ENCODE measurements at places on chromosomes 12 and 14.
A peak's percentile ranks its signal among the peaks of the same experiment; 100 is the strongest.

GRCh38 chr12:4148418-4149056, 125.0 kb upstream of the CCND2 start:
- no peak overlapping the region for H3K27ac ChIP-seq
- no peaks in the 10 kb centered on the region for H3K27me3 ChIP-seq
- peak; percentile 36 for DNase-seq
- no peak overlapping the region for H3K4me3 ChIP-seq
- no peaks in the 10 kb centered on the region for H3K36me3 ChIP-seq

GRCh38 chr12:86683568-86684304, 427.5 kb upstream of the MGAT4C start:
- H3K4me1 ChIP-seq: no peaks in the 10 kb centered on the region
- H3K27me3 ChIP-seq: no peaks in the 10 kb centered on the region
- H3K4me3 ChIP-seq: no peak overlapping the region
- H3K36me3 ChIP-seq: no peaks in the 10 kb centered on the region
- no peak for DNase-seq
- H3K27ac ChIP-seq: no peak overlapping the region

- no peak overlapping the region for H3K4me3 ChIP-seq
- H3K27ac ChIP-seq: no peak overlapping the region
- DNase-seq: no peak
- no peaks in the 10 kb centered on the region for H3K4me1 ChIP-seq
Observed at GRCh38 chr14:47269756-47270492, 405.5 kb downstream of the MDGA2 start.

- no peaks in the 10 kb centered on the region for H3K36me3 ChIP-seq
- DNase-seq: no peak
- H3K27me3 ChIP-seq: no peaks in the 10 kb centered on the region
- no peak overlapping the region for H3K4me3 ChIP-seq
Observed at GRCh38 chr12:42696406-42697149, 107.0 kb upstream of the PRICKLE1 start.

DNA sequence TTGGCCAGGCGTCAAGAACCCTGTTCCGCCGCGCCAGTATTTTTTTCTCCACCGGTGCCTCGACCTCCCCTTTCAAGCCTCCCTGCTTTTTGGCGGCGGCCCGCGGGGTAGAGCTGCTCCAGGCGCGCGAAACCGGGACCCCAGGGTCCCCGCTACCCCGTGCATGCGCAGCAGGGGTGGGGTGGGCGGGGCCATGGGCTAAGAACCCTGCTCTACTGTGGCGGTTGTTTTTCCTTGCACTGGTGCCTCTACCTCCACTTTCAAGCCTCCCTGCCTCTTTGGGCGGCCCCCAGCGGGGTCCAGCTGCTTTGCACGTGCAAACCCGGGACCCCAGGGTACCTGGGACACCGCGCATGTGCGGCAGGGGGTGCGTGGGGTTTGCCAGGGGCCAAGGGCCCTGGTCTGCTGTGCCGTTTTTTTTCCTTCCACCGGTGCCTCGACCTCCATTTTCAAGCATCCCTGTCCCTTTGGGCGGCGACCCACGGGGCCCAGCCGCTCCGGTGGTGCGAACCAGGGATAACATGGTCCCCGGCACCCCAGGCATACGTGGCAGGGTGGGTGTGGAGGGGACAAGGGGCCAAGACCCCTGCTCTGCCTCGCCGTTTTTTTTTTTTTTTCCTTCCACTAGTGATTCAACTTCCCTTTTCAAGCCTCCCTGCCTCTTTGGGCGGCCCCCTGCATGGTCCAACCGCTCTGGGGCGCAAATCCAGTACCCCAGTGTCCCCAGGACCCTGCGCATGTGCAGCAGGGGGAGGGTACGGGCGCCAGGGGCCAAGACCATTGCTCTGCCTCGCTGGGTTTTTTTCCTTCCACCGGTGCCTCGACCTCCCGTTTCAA, 326.8 kb downstream of the ALG10 start:
- H3K4me1 ChIP-seq: no peaks in the 10 kb centered on the region
- DNase-seq: no peak
- H3K36me3 ChIP-seq: no peaks in the 10 kb centered on the region
- H3K27me3 ChIP-seq: no peaks in the 10 kb centered on the region
- no peak overlapping the region for H3K4me3 ChIP-seq

DNA sequence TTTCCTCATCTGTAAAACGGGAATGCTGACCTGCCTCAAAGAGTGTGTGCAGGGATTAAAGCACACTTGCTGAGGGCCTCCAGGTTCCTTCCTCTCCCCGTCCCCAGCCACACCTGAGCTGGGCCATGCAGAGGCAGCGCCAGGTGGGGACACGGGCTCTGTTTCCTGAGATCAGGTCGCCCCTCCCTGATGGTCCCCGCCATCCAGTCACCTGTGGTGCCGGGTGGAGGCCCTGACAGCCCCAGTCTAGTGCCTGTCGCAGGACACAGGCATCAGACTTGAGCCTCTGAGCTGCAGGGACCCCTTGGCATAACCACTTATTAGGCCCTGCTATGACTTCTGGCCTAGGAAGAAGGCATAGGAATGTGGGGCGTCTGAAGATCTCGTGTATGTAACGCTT, 12.5 kb downstream of the CHGA start:
- H3K27me3 ChIP-seq: no peaks in the 10 kb centered on the region
- H3K36me3 ChIP-seq: peaks cover 14% of the 10 kb centered on the region
- no peaks in the 10 kb centered on the region for H3K4me1 ChIP-seq
- no peak overlapping the region for H3K4me3 ChIP-seq

DNA sequence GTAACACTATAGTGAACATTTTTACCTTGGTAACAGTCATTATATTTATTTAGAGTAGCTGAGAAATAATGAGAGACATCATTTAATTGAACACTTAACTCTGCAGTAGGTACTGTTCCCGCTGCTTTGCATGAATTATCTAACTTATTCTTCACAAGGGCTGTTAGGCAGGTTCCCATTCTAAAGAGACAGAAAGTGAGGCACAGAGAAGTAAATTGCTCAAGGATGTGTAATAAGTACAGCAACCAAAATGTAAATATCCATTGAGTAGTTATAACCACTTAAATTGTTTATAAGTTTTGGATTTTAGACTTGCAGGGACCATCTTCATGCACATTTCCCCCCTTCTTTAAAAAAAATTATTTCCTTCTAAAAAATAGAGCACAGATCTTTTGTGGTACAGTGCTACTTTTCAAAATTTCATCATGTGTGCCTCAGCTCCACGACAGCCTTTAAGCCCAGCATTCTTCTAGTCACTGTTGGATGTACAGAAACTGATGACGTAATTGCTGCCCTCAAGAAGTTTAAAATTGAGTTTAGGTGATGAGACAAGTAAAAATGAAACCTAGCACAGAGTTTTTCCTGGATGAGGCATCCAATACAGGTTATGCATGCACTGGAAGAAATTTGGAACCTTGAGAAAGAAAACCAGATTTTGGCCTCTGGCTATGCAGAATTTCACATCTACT, 6.0 kb upstream of the MANSC4 start:
- DNase-seq: no peak
- peaks cover 8% of the 10 kb centered on the region for H3K36me3 ChIP-seq
- H3K4me1 ChIP-seq: peaks cover 15% of the 10 kb centered on the region
- H3K27ac ChIP-seq: no peak overlapping the region
- H3K4me3 ChIP-seq: no peak overlapping the region
- no peaks in the 10 kb centered on the region for H3K27me3 ChIP-seq

DNA sequence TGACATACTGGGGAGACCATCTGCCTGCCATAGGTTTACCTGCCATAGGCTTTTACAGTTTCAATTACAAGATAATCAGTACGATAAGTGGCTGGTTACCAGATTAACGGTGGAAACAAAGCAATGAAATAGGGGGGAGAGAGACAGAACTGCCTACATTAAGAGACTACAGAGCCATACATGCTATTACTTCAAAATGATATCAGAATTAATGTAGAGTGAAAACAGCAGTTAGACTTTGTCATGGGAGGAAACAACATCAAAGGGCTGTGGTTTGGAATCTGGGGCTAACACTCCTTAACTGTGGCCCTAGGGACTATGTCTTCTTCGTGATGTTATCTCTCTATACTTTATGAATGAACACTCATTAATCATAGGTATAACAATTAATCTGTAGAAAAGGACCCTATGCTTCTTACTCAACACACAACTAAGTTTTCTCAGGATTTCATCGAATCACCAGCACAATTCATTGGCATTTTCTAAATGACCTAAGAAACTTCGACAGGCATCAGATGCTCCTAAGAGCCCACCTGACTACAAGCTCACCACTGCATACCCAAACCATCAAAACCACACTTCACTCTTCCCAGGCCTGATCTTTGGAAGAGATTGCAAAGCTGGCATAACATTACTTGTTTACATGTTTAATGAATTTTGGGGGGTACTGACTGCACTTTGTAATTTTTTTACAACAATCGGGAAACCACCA, 475.6 kb upstream of the SOX5 start:
- no peak overlapping the region for H3K27ac ChIP-seq
- no peaks in the 10 kb centered on the region for H3K36me3 ChIP-seq
- DNase-seq: no peak
- no peak overlapping the region for H3K4me3 ChIP-seq
- peaks cover 3% of the 10 kb centered on the region for H3K4me1 ChIP-seq

DNA sequence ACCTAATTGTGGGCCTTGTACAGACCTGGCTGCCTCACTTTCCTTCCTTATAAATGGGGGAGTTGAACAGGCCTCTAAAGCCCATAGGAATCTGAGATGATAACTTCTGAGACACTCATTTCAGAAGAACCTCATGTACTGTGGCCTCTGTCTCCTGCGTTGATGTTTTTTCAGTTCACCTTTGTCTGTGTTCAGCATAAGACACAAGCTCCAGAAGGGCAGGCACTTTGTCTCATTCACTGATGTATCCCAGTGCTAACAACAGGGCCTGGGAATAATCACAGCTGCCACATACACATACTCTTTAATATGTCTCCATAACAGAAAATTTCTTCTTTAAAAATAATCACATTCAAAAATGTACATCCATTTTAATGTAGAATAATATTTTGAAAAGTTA, 3.3 kb downstream of the FGD6 start:
- no peak overlapping the region for H3K27ac ChIP-seq
- no peak overlapping the region for H3K4me3 ChIP-seq
- DNase-seq: no peak
- H3K4me1 ChIP-seq: peaks cover 4% of the 10 kb centered on the region
- H3K27me3 ChIP-seq: no peaks in the 10 kb centered on the region

DNA sequence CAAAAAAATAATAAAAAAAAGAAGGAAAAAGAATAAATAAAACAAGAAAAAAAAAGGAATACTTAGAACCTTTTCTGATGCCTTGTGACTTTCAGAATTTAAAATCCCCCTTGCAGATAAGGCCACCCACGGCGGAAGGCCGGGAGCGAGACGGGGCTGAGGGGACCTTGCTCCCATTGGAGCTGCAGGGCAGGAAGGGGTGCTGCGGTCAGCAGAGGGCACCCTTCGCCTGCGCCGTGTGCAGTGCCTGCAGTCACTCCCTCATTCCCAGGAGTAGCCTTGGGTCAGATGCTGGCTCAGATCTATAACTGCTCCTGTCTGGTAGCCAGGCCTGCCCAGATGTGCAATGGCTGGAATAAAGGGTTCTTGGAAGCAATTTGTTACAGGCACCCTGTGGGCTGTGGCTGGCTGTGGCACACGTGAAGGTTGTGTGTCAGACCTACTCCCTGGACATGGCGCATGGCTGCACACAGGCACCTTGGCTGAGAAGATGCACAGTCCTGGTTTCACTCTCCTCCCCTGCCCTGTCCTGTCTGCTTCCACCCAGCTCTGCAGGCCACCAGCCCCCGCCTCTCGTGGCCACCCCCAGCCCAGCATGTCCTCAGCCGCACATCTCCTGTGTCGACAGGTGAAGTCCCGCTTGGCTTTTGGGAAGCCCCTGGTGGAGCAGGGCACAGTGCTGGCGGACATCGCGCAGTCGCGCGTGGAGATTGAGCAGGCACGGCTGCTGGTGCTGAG, 13.4 kb upstream of the ALDH2 start:
- no peaks in the 10 kb centered on the region for H3K27me3 ChIP-seq
- peaks cover 9% of the 10 kb centered on the region for H3K36me3 ChIP-seq
- H3K4me3 ChIP-seq: no peak overlapping the region
- no peaks in the 10 kb centered on the region for H3K4me1 ChIP-seq
- no peak overlapping the region for H3K27ac ChIP-seq
- no peak for DNase-seq

DNA sequence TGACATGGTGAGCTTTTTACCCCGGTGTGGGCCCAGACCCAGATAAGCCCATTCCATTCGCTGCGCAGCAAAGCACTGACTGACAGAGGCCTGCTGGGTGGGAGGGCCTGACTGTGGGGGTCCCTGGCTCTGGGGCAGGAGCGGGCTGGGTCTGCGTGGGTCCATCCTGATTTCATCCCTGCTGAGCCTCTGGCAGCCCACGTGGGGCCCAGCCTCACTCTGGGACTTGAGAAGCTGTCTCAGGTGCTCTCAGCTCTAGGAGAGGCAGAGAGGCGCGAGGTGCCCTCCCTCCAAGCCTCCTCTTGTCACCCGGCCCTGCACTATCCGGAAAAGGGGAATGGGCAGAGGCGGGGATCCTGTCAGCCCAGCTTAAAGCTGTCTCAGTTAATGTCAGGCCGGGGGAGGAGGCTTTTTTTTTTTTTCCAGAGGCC, 927 bp downstream of the ABCB9 start:
- no peaks in the 10 kb centered on the region for H3K36me3 ChIP-seq
- H3K27ac ChIP-seq: no peak overlapping the region
